Activated naive CD4-positive, alpha-beta T cell treated with anti-CD3 and anti-CD28 coated beads for 36 hours (primary cell): ENCODE measurements at places on chromosomes 1 and 21.
A peak's percentile ranks its signal among the peaks of the same experiment; 100 is the strongest.

DNA sequence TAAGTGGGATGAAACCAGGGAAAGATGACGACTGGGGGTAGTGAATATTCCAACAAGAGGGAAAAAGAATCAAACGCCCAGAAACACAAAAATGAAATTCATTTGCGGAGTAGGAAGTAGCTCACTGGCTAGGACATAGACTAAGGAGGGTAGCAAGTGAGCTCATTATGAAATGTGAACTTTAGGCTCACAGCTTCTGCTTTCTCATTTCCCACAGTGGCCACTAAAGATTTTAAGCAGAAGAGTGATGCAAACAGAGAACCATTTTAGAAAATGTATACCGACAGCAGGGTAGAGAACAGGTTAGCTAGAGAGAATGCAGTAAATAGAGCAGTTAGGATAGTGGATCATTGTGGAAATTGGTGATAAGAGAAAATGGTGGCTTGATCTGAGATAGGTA lies 3.5 kb downstream of the CD48 start:
- no peak for DNase-seq
- no peak overlapping the region for H3K27ac ChIP-seq
- no peaks in the 10 kb centered on the region for H3K27me3 ChIP-seq
- peaks cover 34% of the 10 kb centered on the region for H3K36me3 ChIP-seq
- H3K4me3 ChIP-seq, result no peak overlapping the region

DNA sequence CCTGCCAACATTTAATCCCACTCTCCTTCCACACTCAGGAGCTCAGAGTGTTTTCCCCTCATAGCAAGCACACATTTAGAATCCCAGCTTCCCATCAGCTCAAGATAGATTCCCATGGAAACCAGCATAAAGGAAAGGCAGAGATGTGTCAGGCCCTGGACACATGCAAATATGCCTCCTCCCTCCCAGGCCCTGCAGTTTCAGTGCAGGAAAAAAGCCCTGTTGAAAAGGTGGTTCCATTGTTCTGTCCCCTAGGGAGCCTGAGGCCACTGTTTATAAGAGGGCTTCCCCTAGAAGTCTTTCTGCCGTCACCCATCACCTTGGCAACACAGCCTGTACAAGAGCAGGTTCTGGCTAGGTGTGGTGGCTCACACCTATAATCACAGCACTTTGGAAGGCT lies 3.6 kb downstream of the CACNA1S start:
- H3K27ac ChIP-seq, result no peak overlapping the region

- no peaks in the 10 kb centered on the region for H3K27me3 ChIP-seq
- H3K36me3 ChIP-seq, result peaks cover 10% of the 10 kb centered on the region
- H3K4me1 ChIP-seq, result peaks cover 6% of the 10 kb centered on the region
- H3K27ac ChIP-seq, result no peak overlapping the region
These were observed 11.7 kb upstream of the BNIPL start for GRCh38 chr1:151024540-151025146.

- DNase-seq, result no peak
- peaks cover 13% of the 10 kb centered on the region for H3K4me1 ChIP-seq
- H3K27ac ChIP-seq, result no peak overlapping the region
- H3K4me3 ChIP-seq, result no peak overlapping the region
These were observed 54.1 kb downstream of the KCNJ15 start for GRCh38 chr21:38310646-38311485.

DNA sequence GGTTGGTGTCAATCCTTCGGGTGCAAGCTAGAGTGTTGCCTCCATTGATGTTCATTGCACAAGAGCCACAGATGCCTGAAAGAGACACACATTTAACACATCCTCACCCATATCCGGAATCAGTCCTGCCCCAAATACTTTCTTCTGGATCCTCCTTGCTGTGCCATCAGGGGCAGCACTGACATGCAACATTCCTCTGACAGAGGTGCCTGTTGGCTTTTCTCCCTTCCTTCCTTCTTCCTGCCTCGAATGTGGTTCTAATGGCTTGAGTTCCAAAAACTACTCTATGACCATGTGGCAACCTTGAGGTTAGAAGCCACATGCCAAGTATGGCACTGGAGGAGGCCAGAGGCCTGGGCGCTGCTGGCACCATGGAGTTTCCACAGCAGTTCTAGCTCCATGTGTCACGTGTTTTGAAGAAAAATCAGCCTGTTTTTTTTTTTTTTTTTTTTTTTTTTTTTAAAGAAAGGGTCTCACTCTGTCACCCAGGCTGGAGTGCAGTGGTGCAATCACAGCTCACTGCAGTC lies 17.0 kb upstream of the ATP13A2 start:
- DNase-seq, result no peak
- H3K4me3 ChIP-seq, result no peak overlapping the region
- no peaks in the 10 kb centered on the region for H3K4me1 ChIP-seq
- no peaks in the 10 kb centered on the region for H3K27me3 ChIP-seq

DNA sequence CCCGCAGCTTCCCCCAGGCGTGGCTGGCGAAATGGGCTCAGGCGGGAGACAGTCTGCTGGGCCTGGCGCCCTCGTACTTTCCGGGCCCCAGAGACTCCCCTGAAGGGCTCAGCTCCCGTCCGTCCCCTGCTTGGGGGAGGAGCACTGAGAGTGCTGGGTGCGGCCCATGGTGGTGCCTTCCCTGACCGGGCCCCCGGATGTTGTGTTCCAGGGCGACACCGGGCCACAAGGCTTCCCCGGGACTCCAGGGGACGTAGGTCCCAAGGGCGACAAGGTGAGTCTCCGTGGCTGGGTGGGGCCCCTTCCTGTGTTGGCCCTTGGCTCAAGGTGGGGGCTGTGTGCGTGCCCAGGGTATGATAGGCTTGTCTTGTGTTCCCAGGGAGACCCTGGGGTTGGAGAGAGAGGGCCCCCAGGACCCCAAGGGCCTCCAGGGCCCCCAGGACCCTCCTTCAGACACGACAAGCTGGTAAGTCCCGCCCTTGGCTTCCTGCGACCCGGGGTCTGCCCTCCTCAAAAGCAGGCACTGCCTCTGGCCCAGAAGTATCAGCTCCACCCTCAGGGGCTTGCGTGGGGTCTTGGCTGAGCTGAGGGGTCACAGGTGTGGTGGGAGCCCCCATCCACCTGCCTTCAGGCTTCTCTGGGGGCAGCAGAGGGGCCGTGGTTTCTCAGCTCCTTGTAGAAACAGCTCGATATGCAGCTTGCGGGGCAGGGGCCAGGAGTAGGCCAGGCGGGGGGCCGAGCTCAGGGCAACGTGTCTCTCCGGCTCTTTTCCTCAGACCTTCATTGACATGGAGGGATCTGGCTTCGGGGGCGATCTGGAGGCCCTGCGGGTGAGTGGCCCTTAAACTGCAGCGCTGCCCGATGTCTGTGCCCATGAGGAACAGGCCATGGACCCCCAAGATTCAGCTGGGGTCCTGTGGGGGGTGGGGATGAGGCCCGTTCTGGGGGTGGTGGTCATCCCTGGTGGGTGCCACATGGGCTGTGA lies 62.3 kb downstream of the SLC19A1 start:
- peak overlapping the region; percentile 71 for H3K4me3 ChIP-seq
- no peaks in the 10 kb centered on the region for H3K27me3 ChIP-seq
- DNase-seq, result peak; percentile 32
- H3K27ac ChIP-seq, result peak overlapping the region; percentile 65
- no peaks in the 10 kb centered on the region for H3K36me3 ChIP-seq

GRCh38 chr1:234768569-234769283 lies 158.7 kb upstream of the IRF2BP2 start:
- peak overlapping the region; percentile 87 for H3K27ac ChIP-seq
- no peaks in the 10 kb centered on the region for H3K27me3 ChIP-seq
- no peaks in the 10 kb centered on the region for H3K36me3 ChIP-seq
- H3K4me3 ChIP-seq, result peak overlapping the region; percentile 61
- peak; percentile 71 for DNase-seq
- peaks cover 61% of the 10 kb centered on the region for H3K4me1 ChIP-seq

GRCh38 chr1:9438431-9439073 lies 100.7 kb upstream of the SLC25A33 start:
- H3K27ac ChIP-seq, result no peak overlapping the region
- H3K27me3 ChIP-seq, result no peaks in the 10 kb centered on the region
- DNase-seq, result no peak
- no peak overlapping the region for H3K4me3 ChIP-seq
- no peaks in the 10 kb centered on the region for H3K36me3 ChIP-seq

DNA sequence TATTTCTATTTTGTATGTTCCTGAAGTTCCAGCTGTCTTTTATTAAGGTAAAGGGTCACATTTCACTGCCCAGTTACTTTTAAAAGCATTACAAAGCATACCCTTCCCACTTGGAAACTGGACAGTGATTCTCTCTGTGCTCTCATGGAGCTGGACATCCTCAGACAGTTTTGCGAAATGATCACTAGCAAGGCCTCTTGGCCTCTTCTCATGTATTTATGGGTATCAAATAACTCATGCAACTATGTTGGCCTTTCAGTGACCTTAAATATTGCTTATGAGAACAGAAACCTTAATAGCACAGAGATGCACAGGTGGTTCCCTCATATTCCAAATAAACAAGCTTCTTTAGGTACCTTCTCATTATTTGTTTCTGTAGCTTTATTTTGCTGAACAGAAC lies 7.9 kb upstream of the AMPD1 start:
- H3K27ac ChIP-seq, result no peak overlapping the region
- no peaks in the 10 kb centered on the region for H3K27me3 ChIP-seq
- peaks cover 14% of the 10 kb centered on the region for H3K36me3 ChIP-seq

GRCh38 chr1:213380865-213381264 lies 329.8 kb downstream of the RPS6KC1 start:
- H3K36me3 ChIP-seq, result no peaks in the 10 kb centered on the region
- H3K4me1 ChIP-seq, result no peaks in the 10 kb centered on the region
- no peak overlapping the region for H3K4me3 ChIP-seq
- no peaks in the 10 kb centered on the region for H3K27me3 ChIP-seq
- no peak for DNase-seq

- H3K4me3 ChIP-seq, result no peak overlapping the region
- DNase-seq, result no peak
- H3K27me3 ChIP-seq, result peaks cover 7% of the 10 kb centered on the region
- H3K36me3 ChIP-seq, result no peaks in the 10 kb centered on the region
- H3K27ac ChIP-seq, result no peak overlapping the region
These were observed 7.4 kb upstream of the KLHDC7A start for GRCh38 chr1:18473195-18473815.

GRCh38 chr1:66335859-66336640 lies 197.9 kb upstream of the SGIP1 start:
- peaks cover 46% of the 10 kb centered on the region for H3K36me3 ChIP-seq
- no peaks in the 10 kb centered on the region for H3K27me3 ChIP-seq
- H3K4me3 ChIP-seq, result peak overlapping the region; percentile 98
- H3K4me1 ChIP-seq, result peaks cover 44% of the 10 kb centered on the region

DNA sequence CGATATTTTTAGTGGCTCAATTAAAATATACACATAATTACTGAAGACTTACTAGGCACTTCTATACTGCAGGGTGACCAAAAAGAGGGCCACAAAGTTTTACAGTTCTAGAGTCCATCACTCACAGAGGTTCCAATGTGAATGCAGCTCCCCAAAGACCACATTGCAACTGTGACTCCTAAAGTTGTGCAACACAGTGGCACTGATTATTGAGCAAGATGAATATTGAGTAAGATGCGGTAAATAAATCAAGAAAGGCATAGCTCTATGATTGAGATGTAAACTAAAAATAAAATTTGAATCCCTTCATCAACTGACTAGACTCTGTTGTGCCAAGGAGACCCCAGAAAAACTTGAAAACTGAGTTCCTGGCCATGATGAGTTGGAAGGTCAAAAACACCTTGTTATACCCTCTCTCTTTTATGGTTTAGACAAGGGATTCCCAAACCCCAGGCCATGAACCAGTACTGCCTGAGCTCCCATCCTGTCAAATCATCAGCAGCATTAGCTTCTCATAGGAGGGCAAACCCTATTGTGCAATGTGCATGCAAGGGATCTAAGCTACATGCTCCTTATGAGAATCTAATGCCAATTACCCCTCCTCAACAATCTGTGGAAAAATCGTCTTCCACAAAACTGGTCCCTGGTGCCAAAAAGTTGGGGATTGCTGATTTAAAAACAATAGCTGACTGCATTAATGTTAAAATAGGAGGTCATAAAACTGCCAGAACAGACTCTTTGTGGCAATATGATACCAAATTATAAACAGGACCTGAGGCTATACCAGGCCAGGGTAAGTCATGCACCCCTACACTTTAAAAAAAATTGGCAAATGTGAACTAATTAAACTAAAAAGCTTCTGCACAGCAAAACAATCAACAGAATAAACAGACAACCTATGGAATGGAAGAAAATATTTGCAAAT lies 94.3 kb downstream of the ADGRL4 start:
- H3K36me3 ChIP-seq, result no peaks in the 10 kb centered on the region
- H3K27ac ChIP-seq, result no peak overlapping the region
- no peak for DNase-seq
- no peaks in the 10 kb centered on the region for H3K27me3 ChIP-seq

DNA sequence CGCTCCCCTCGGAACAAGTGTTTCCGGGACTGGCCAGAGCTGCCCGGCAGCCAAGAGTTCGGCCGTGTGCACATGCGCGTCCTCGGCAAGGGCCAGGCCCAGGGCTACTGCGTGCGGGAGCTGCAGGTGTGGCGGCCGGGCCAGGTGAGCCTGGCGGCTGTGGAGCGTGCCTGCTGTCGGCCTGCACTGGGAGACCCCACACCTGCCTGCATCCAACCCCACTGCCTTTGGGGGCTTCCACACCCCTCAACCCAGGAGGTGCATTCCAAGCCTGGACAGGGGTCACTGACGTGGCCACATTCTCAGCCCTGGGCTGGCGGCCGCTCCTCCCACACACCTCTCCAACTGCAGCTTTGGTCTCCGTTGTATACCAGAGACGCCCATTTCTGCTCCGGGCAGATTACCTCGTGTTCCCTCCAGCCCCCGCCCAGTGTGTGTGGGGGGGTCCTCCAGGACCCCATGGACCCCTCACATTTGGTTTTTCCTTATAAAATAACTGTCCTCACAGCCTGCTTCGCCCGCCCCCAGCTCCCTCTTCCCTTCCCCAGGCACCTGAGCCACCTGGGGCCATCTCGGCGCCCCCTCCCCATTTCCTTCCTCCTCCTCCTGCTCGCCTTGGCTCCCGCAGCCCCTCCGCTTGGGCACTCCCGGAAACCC lies 6.1 kb downstream of the RNF223 start:
- peaks cover 4% of the 10 kb centered on the region for H3K36me3 ChIP-seq
- peaks cover 7% of the 10 kb centered on the region for H3K27me3 ChIP-seq
- no peak overlapping the region for H3K27ac ChIP-seq
- DNase-seq, result no peak
- H3K4me3 ChIP-seq, result peak overlapping the region; percentile 76
- peaks cover 25% of the 10 kb centered on the region for H3K4me1 ChIP-seq

GRCh38 chr1:100565533-100565932 lies 27.6 kb downstream of the GPR88 start:
- H3K4me1 ChIP-seq, result no peaks in the 10 kb centered on the region
- peaks cover 16% of the 10 kb centered on the region for H3K27me3 ChIP-seq
- no peak for DNase-seq
- H3K36me3 ChIP-seq, result no peaks in the 10 kb centered on the region
- H3K27ac ChIP-seq, result no peak overlapping the region

DNA sequence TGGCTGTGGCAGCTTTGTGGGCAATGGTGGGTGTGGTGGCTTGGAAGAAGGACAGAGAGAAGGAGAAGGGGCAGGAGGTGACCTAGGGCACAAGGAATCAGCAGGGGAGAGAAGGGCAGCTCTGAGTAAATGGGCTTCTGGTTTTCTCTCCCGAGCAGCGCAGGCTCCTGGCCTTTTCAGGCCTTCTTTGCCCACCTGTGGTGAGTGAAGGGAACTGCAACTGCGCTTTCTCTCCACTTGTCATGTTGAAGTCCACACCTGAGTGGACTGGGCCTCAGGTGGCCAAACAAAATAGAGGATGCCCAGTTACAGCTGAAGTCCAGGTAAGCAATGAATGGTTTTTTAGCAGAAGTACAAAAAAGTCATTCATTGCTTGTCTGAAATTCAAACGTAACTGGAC lies 29.4 kb upstream of the KCNA10 start:
- H3K4me1 ChIP-seq, result no peaks in the 10 kb centered on the region
- no peak for DNase-seq
- no peak overlapping the region for H3K27ac ChIP-seq
- no peak overlapping the region for H3K4me3 ChIP-seq
- peaks cover 10% of the 10 kb centered on the region for H3K27me3 ChIP-seq
